Activated CD8-positive, alpha-beta memory T cell treated with anti-CD3 and anti-CD28 coated beads for 24 hours (primary cell): ENCODE measurements at places on chromosomes 7 and 10.

DNA sequence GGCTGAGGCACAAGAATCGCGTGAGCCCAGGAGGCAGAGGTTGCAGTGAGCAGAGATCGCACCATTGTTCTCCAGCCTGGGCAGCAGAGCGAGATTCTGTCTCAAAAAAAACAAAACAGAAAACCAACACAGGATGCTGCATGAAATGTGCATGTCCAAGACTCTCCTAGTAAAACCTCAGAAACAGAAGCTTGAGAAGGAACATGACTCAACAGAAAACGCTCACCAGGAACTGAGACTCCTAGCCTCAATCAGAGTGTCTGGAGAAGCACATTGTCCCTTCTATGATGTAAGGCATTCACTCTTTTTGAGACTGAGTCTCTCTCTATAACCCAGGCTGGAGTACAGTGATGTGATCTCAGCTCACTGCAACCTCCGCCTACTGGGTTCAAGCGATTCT, 168.3 kb downstream of the MYOF start:
- DNase-seq, result no peak

DNA sequence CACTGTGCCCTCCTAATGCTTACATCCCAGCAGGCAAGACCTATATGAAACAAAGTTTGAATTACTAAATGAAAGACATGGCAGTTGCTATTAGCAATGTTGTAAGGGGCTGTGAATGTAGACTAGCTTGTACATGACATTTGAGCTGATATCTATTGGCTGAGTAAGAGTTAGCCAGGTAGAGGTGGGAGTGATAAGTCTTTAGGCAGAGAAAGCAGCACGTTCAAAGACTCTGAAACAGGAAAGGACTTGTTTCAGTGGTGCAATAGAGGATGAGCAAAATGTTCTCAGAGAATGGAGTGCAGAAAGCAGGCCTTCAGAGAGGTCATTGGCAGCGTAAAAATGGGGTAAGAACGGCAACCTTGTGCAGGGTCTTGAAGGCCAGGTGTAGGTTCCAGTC, 687.6 kb downstream of the AUTS2 start:
- DNase-seq, result no peak

GRCh38 chr7:831596-832166, 595 bp upstream of the SUN1 start:
- no peak for DNase-seq

- no peak for DNase-seq
Observed at GRCh38 chr10:46530249-46531186, 25.9 kb downstream of the GPRIN2 start.
